CD4-positive, alpha-beta T cell treated with Interleukin-15 for 1 hour (primary cell): ENCODE measurements at places on chromosomes 2 and 18.
A peak's percentile ranks its signal among the peaks of the same experiment; 100 is the strongest.

- DNase-seq, result no peak
Observed at GRCh38 chr2:207750345-207750744, 19.4 kb downstream of the FZD5 start.

DNA sequence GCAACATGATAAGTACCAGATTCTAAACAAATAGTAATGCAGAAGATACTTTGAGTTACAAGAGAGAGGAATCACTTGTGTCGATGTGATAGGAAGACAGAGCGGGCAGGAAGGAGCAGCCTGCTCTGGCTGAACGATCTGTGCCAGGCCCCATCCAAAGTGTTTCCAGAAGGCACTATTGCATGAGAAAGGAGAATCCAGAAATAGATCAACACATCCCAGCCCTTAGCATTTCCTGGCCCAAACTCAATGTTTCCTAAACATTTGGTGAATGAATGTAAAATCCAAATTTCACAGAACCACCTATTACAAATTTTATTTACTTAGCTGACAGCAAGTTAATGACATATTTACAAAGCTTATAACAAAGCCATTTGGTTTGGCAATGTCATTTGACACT, 257.2 kb downstream of the TXNL1 start:
- no peak for DNase-seq

- DNase-seq, result no peak
Observed at GRCh38 chr18:55086906-55087305, 127.6 kb upstream of the CCDC68 start.

DNA sequence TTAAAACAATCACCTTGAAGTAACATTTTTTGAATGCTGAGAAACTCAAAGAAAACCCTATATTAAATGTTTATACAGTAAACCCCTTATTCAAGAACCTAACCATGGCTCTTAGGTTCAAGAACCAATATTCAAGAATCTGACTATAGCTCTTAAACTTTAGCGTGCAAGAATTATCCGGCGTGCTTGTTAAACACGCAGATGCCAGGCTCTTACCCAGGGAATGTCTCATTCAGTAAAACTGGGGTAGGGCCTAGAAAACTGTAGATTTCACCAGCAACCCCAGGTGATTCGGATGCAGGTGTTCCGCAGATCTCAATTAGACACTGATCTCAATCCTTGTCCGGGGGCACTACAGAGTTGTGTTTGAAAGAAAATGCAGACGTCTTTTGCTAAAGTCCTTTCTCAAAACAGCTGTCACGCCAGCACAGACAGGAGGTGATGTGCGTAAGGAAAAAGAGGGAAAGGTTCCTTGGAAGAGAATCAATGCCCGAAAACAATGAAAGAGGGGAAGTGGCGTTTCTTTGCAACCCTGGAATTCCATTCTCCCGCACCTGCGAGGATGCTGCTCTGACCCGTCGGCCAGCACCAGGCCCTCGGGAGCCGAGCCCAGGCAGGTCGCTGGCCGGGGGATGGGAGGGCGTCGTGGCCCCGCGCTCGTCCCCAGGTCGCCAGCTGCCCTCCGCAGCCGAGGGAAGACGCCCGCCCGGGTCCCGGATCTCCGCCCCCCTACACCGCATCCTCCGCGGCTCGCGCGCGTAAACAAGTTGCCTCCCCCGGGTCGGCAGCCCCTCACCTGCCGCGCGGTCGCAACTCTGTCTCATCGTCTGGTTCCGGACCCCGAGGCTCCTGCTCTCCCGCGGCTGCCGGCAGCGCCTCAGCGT, 851 bp downstream of the EIF2AK3 start:
- peak; percentile 56 for DNase-seq

GRCh38 chr2:40302751-40303325, 149.1 kb downstream of the SLC8A1 start:
- DNase-seq, result no peak

DNA sequence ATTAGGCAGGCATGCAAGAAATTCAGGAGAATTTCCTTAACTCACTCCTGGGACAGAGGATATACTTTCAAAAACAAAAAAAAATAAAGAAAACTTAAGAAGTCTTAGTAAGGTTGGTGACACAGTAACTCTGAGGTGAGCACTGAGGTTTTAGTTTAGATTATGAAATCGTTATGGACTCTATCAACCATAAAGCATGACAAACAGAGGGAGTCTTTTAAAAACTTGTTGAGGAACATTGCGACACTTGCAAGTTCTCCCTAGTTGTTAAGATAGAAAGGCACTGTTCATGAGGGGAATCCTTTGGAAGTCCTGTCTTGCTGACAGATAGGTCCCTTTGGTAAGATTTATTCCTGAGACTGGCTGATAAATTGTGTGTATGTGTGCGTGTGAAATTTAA, 194.3 kb upstream of the ERBB4 start:
- DNase-seq, result no peak

DNA sequence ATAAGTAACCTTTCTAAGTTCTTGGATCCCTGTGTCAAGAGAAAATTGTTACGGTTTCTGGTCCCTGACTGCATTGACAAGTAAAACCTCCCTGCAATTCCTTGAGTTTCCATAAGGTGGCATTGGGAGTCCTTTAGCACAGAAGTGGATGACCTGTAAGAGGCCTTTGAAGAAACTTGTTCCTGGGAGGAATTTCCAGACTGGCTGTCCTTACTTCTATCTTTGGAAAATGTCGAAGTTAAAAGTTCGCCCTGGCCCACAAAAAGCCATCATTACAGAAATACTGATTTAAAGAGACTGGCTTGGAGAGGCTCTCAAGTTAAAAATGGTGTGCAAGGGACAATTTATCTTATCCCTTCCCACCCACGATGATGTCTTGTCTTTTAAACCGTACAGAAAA, 218.4 kb downstream of the CDH20 start:
- no peak for DNase-seq

GRCh38 chr2:64681479-64681967, 27.8 kb upstream of the SERTAD2 start:
- DNase-seq, result no peak

DNA sequence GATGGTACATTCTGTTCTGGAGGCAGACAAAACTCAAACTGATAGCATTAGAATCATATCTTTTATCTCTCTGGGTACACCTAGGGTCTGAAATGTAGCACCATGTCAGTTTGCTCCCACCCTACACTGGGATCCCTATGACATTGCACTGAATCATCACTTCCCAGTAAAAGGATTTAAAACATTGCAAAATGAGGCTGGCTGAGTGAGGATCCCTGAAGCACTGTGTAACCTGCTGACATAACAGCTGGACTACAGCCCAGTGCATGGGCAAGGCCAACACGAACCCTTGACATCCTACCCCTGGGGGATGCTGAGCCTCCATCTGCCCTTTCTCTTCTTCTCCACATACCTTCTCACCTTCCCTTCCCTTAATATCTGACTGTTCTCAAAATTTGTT, 253.2 kb downstream of the TTC32 start:
- DNase-seq, result no peak

GRCh38 chr2:174656676-174657176, 59.1 kb upstream of the WIPF1 start:
- DNase-seq, result no peak

GRCh38 chr18:58323866-58324762, 280.1 kb downstream of the NEDD4L start:
- DNase-seq, result no peak

DNA sequence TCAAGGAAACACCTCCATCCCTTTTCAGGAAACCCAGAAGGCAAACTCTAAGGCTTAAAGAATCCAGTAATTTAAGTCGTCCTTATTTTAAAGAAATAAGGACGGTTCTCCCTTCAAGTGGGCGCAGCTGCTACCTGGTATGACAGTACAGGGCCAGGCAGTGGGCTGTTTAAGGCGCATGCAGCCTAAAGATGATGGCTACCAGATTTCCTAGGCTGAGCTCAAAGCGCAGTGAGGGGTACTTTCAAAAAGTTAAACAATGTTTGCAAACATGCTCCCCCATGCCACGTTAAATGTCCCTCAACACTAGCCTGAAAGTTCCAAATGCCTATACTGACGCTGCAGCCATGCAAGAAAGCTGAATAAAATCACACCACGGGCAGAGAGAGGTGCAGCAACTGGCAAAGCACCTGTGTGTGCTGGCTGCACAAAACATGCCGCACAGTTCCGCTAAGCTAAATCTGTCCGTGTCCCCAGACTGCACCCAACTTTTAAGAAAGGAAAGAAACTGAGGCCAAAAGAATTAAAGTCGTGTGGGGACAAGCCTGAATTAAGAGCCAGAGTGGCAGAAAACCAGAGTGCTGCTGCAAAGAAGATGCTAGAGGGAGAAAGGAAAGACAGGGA, 583 bp downstream of the HIBCH start:
- DNase-seq, result no peak

- no peak for DNase-seq
Observed at GRCh38 chr2:85889627-85890281, 964 bp upstream of the ST3GAL5 start.

GRCh38 chr18:35289727-35290093, 319 bp downstream of the ZSCAN30 start:
- DNase-seq, result peak; percentile 46

DNA sequence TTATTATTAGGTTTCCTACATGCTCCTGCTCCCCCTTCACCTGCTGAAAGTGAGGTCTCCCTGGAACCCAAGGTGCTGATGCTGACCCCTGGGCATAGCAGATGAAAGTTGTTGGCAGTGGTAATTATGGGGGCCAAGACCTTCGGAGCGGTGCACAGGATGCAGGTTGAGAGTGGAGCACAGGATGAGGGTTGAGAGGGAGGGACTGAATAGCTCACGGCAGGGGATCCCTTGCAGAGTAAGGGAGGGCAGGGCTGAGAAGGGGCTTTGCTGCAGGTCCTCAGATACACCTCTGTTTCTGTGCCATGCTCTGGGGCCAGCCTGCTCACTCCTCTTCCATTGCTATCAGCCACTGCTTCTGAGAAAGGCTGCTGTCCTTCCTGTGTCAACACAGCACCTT, 163.3 kb downstream of the FHOD3 start:
- DNase-seq, result no peak

- DNase-seq, result peak; percentile 85
Observed at GRCh38 chr2:109213646-109214433, 84.8 kb downstream of the SH3RF3 start.

GRCh38 chr2:48482313-48482712, 47.6 kb upstream of the STON1 start:
- no peak for DNase-seq

DNA sequence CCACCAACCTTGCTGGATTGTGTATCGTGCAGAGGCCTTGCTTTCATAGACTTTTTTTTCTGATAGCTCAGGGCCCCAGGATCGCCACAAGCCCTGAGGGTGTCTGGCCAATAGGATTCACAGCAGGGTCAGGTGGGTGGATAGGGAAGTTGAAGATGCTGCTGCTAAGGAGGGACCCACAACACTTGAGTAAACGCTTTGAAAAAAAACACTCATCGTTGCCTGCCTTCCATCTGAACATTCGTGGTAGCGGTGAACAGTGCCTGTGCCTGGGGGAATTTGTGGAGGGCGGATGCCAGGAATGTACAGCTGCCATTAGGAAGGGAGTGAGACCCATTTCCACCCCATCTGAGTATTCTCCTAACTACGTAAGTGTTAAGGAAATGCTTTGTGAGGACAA, 104.6 kb upstream of the TPO start:
- DNase-seq, result no peak

GRCh38 chr2:236745420-236746210, 176.0 kb downstream of the ACKR3 start:
- DNase-seq, result no peak

- DNase-seq, result no peak
Observed at GRCh38 chr2:214649440-214650205, 159.9 kb downstream of the BARD1 start.

DNA sequence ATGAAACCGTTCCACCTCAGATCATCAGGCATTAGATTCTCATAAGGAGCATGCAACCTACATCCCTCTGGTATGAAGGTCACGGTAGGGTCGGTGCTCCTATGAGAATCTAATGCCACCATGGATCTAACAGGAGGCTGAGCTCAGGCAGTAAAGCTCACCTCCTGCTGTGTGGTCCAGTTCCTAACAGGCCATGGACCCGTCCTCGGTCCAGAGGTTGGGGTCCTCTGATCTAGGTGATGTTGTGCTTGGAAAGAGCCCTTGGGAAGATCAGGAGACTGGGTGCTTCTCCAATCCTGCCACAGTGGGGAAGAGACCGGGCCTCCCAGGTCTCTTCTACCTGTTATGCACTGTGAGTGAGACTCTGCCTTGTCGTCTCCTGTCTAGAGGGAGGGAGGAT, 104.6 kb downstream of the ACKR3 start:
- no peak for DNase-seq

GRCh38 chr2:153232464-153232863, 246.1 kb downstream of the RPRM start:
- no peak for DNase-seq

GRCh38 chr18:27605107-27605834, 420.2 kb upstream of the CHST9 start:
- no peak for DNase-seq

DNA sequence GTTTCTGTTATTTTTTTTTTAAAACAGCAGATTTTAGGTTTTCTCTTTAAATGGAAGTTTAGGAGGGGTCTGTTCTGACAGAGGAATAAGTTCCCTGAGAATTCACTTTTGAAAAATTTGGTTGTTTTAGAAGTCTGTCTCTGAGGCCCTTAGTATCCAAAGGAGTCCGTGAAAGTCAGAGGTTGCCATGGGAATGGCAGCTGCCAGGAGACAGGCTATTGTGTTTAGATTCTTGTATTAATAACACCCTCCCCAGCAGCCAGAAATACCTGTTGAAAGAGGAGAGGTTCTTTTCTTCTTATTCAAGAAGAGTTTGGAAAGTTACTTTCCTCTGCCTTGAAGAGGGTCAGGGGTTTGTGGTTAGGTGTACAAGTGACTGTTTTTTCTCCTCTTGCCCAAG, 29.5 kb downstream of the TNP1 start:
- no peak for DNase-seq

DNA sequence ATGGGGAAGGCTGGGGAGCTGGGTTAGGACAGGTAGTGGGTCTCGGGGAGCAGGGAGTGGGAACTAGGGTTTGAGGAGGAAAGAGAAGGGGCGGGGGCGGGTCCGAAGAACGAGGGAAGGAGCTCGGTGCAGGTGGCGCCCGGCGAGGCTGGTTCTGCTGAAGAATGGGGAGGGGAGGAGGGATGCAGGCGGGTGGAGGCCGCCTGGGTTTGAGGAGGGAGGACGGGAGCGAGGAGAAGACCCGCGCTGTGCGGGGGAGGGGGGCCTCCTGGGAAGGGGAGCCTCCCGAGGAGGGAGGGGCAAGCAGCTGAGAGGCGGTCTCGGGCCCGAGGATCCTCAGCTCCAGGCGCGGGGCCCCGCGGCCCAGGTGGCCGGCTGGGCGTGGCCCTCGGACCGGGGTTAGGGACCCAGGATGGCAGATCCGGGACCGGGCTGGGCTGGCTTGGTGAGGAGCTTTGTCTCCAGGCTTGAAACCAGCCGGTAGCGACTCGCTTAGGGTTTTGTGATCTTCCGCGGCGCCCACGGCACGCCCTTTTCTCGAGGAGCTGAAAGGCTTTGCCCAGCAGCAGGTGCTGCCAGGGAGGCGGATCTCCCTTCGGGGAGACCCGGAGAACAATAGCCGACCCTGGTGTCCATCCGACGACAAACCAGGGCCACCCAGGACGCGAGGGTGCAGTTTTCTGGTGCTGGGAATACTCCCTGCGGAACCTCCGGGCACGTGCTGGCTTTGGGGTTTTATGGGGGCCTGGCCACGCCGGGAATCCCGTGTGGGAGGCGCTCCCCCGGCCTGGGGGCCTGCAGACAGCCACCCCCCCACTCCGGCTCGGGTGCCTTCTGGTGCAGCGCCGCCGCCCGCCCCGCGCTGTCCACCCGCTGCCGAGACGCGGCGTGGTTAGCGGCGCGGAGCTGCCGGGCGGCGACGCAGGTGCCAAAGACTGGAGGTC, 1.4 kb downstream of the DPYSL5 start:
- no peak for DNase-seq
